ENCODE measurements at places on chromosomes 12 and 14.

DNA sequence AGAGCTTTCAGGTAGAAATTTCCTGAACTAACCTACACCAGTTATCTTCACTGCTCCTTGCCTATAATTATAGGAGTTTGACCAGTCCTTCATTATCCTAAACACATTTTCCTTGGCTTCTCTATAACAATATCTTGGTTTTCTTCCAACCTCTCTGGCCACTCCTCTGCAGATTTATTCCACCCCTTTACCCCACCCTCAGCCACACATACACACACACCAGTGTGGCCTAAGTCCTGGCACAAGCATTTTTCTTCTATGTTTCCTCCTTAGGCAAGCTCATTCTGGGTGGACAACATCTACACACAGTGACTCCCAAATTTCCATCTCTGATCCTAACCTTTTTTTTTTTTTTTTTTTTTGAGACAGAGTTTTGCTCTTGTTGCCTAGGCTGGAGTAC is 25.1 kb downstream of the CDK17 start:
- no peak for DNase-seq

DNA sequence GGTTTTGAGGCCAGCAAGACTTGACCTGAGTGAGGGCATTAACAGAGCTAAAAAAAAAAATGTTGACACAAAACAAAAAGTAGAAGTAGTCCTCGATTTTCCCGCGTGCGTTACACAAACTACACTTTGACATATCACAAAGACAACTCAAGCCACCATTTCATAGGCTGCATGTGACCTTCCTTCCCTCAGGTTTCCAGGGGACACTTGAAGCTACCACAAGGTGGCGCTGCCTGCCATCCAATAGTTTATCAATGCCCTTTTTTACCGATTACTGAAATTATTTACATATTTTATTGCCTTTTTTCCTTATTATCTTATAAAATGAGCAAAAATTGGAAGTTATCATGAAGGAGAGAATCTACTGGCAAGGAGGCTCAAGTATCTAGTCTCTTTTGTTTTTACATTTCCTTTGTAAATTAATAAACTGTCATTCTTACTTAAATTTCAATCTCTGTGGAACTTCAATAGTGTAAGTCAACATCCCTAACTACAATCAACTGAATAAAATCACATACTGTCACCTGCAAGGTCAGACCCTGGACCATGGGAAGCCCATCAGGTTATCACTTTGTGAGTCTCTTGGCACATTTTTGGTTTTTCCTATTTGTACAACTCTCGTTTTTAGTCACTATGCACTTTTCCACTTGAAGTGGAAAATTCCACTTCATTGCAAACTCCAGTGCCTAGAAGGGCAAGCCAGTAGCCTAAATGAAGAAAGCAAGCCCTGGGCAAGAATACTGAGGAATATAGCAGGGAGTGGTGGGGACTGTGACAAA is 84.6 kb upstream of the CPSF6 start:
- DNase-seq, result peak; percentile 36

- no peak for DNase-seq
These were observed 2.1 kb downstream of the RNF31 start for GRCh38 chr14:24149302-24149969.

GRCh38 chr12:49635036-49635435 is 11.7 kb downstream of the PRPF40B start:
- no peak for DNase-seq

DNA sequence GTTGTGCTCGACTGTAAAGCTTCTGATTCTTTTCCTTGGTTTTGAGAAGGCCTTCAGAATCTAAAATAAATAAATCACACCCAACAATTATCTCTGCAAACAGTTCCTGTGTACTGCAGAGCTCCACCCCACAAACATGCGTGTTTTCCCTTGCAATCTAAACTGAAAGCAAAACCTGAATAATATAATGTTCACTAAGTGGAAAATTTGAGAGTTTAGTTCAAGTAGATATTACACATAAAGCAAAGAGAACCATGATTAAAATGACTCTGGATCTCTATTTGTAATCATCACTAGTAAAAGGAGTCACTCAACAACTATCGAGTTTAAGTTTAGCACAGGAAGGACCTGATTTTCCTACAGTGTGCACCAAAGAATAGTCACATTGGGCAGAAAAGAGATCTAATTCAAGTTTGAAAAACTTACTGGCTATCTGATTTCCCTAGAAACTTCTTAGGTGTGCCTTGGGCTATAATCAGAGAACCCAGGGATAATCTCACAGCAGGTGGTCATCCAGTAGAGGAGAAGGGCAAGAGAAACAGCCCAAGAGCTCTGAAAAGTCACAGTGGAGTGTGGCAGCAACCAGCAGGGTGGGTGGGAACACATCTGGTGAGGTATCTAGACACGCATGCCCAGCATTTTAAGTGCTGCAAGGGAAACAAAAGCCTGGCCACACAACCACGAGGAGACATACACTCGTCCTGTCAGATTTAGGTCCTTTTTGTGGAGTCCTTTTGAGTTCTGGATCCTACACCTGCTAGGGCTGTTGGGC is 25.4 kb downstream of the ATG14 start:
- DNase-seq, result no peak

DNA sequence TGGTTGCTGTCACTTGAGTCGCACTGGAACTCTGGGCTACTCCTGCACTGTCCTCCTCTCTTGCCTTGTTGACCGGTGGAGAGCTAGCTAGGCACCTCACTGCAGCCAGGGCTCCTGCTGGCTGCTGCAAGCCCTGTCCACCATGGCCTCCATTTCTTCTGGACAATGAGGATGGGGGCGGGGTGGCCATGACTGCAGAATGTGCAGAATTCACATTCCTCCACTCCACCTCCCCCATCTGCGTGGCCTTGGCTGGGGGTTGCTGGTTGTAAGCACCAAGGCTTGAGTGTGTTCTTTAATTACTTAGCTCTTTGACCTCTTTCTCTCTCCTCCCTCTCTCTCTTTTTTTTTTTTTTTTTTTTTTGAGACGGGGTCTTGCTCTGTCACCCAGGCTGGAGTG is 248.5 kb downstream of the PCNX1 start:
- no peak for DNase-seq

GRCh38 chr12:6312529-6313325 is 2.2 kb downstream of the PLEKHG6 start:
- no peak for DNase-seq

GRCh38 chr12:65497660-65498059 is 219.2 kb downstream of the MSRB3 start:
- DNase-seq, result no peak

DNA sequence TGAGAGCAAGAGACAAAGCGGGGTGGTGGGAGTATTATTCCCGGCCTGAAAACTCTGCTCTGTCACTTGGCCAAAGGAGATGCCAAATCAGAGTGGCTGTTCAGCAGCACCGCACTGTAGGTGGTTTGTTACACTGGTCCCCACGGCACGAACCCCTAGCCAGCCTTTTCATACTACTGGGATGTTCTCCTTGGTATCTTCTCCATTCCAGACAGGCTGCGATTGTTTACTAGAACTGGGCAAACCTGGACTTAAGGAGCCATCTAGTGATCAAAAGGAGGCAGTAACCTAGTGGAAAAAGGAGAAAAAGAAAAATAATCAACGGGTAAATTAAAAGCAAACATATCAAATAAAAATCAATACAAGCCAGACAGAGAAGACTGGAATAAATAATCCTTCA is 58.9 kb upstream of the TMTC2 start:
- no peak for DNase-seq

GRCh38 chr14:47466916-47467315 is 208.5 kb downstream of the MDGA2 start:
- DNase-seq, result no peak
